COLO829 (cell line): ENCODE measurements at places on chromosomes 2 and 18.

DNA sequence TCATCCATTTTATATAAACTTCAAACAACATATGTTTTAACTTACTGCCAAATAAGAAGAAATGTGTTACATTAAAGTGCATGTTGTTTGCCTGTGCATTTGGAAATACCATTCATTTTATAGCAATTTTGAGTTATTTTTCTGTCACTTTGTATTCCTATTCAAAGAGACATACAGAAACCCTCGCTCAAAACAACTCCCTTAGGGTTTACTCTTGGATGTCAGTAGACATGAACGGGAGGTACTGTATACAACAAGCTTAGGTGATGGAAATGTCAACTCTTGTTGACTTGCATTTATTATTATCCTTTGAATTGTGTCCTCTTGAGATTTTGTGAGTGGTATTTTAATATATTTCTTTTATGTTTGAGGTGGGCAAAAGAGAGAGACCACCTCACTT is 132.3 kb downstream of the CAMKMT start:
- DNase-seq: no peak

DNA sequence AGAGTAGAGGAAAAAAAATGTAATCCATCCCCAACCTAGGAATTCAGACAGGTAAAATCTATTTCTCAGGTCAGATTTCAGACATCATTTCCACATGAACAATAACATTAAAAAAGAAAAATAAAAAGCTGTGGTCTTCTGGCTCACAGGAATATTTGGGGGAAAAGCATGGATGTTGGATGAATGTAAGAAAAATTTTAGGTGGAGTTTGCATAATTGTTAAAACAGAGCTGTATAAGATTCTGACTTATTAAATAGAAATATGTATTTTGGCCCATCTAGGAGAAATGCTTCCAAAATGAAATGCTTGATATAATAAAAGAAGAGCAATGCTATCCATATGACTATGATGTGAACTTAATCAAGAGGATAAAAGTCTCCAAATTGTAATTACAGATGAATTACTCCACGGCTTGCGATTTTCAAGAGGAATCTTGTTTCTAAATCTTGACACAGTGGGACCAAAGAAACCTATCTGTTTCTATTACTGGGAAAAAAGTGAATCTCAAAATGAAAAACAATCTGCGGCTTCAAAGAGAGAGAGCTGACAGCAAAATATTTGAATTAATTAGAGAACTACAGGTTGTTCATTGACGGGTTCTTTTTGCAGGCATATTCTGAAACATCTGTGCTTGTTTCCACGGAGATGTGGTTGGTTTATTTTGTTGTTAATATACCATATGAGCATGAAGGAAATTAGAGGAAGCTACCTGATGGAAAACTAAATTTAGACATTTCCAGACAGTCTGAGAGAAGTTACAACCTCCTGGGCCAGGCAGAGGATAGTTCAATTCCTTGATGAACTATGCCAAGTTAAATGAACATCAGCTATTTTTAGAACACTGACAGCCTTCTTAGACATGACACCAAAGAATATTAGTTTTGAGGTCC is 468.7 kb downstream of the PID1 start:
- DNase-seq: no peak

DNA sequence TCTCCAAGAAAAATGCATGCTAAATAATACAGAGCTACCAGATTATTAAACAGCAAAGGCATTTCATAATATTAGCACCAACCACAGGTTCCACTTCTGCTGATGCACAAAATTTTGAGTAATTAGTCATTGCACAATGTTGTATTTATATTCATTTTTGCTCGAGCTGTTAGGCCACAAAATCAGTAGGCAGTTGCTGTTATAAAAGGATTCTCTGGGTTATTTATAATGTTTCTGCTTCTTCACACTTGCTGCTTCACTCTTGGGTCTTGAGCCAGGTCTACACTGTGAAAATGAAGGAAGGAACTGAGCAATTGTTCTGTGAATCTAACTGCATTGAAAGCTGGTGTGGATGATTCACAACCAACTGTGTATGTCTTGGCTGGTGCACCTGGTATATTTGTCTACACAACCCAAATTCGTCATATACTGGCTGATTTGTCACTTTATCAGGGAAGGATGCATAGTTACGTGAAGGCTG is 38.3 kb downstream of the MRPL33 start:
- peak; percentile 19 for DNase-seq

GRCh38 chr18:44979748-44980147 is 299.1 kb downstream of the SETBP1 start:
- DNase-seq: no peak

GRCh38 chr2:230226051-230226551 is 565 bp downstream of the SP140 start:
- DNase-seq: no peak

DNA sequence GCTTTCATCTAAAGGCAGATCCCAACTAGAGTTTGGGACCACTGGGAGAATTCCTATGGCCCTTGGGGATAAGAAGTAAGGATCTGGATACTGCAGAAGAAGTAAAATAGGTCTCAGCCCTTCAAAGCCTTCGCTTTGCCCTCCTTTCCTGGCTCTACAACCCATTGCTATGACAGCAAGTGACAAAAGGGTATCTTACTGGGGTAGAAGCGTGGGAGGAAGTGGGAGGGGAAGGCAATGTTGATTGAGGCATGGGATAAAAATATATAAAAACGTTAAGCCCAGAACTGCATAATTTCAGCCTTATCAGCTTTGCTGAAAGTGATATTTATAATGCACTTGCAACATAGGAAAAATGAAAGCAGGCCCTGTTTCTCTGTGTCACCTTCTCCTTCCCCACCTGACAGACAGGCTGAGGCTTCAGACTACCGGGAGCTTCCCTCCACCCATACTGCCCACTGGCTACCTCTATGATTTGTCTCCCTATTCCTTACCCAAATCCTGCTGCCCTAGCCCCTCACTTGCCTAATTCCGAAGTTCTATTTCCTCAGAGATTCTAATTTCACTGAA is 14.9 kb upstream of the SOS1 start:
- no peak for DNase-seq

DNA sequence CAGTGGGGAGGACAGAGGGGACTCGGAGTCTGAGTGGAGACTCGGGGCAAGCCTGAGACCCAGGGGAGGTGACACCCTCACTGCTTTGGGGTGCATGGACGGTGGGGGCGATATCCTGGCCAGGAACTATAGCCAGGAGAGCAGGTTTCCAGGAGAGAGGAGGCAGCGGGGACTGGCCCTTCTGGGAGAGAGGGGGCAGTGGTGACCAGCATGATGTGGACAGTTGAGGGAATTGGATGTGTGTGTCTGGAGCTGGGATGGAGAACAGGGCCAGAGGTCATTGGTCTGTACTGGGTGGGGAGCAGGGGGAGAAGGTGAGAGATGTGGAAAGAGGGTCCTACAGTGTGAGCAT is 63.6 kb downstream of the ACKR3 start:
- no peak for DNase-seq

GRCh38 chr2:99977966-99978365 is 164.4 kb downstream of the AFF3 start:
- no peak for DNase-seq

DNA sequence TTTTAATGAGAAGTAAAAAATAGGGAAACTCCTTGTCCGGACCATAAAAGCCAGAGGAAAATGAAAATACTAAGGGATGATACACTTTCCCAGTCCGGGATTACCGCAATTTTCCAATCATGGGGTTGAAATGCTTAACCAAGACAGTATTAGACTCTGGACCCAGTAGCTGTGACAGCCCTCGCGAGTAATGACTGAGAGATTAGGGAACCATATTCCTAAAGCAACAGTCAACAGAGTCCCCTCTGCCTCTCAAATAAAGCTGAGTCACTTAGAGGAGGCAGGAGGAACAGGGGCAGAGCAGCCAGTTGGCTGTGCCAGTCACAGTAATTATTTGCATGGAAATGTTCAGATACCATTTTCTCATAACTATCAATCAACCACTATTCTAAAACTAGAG is 34.8 kb downstream of the GPATCH11 start:
- DNase-seq: no peak

DNA sequence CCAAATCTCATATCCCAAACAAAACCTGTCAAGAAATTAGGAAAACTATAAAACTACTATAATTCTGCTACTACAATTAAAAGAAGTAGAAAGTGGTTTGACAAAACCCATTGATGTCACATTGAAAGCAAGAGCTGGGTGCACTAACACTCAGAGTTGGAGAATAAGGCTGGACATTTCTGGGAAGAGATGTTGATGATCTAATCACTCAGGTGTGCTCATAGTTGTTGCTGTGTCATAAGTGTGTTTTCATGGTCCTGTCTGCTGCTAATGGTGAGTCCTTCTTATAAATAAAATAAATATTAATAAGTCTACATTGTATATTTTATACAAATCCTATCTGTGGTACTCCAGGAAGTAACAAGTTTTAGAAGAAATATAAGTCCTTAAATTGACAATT is 168.2 kb upstream of the LRP1B start:
- DNase-seq: no peak
